ENCODE measurements at places on chromosomes 5 and 9. TPM values are rescaled to one million over a fixed set of nuclear protein-coding genes. Genes with fewer than 3 reads are reported as not detected.

GRCh38 chr5:124477062-124477461 lies 269.4 kb downstream of the ZNF608 start:
- DNase-seq: no peak

DNA sequence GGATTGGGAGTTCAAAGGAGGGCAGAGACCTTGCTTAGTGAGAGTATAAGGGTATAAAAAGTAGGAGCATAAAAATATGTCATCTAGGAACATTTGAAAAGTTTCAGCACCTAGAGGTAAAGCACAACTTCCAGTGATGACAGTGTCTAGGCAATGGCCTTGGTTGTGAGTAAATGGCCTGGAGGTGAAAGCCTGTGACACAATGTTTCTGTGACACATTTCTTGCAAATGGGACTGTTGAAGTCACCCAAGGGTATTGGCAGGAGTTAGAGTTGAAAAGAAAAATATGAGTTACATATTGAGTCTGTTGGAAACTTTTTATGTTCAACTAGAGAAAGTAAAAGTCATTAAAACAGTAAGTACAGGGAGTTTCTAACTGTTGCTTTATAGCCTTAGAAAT lies 14.8 kb downstream of the C5orf47 start:
- no peak for DNase-seq

ISOC1 gene
- total RNA-seq: 112 TPM

BTNL8 gene
- total RNA-seq: 0.58 TPM

CNTLN gene
- total RNA-seq: 3.5 TPM

GRCh38 chr5:84181093-84181492 lies 203.6 kb downstream of the EDIL3 start:
- DNase-seq: no peak

GRCh38 chr5:121009058-121009457 lies 545.0 kb downstream of the PRR16 start:
- DNase-seq: no peak

PCDHB3 gene
- 0.77 TPM for total RNA-seq

FGFR4 gene
- 0.93 TPM for total RNA-seq

DNA sequence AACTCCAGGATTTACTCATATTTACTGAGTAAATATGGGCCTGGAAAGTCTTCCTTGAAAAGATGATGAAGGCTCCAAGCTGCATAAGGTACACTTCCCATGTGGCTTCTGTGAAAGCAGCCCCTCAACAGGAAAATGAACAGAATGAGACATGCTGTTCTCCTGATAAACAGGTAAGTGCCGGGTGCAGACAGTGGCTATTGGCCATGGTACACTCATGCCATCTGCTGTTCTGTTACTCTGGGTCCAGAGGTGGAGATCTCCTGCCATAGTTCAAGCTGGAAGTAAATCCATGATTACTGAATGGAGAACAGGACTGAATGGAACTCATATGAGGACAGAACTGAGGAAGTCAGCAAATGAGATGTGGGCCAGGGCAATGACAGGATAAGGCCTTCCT lies 103.6 kb downstream of the SLIT3 start:
- DNase-seq: no peak

KCNIP1 gene
- total RNA-seq: 0.16 TPM

- no peak for DNase-seq
Observed at GRCh38 chr5:157196045-157196444, 15.4 kb downstream of the ITK start.

- peak; percentile 72 for DNase-seq
Observed at GRCh38 chr5:671459-672328, 21.5 kb downstream of the TPPP start.

ALDOB gene
- 0.41 TPM for total RNA-seq

- no peak for DNase-seq
Observed at GRCh38 chr5:17898766-17899165, 264.5 kb downstream of the TAF11L14 start.

STK32A gene
- 0.80 TPM for total RNA-seq

DNA sequence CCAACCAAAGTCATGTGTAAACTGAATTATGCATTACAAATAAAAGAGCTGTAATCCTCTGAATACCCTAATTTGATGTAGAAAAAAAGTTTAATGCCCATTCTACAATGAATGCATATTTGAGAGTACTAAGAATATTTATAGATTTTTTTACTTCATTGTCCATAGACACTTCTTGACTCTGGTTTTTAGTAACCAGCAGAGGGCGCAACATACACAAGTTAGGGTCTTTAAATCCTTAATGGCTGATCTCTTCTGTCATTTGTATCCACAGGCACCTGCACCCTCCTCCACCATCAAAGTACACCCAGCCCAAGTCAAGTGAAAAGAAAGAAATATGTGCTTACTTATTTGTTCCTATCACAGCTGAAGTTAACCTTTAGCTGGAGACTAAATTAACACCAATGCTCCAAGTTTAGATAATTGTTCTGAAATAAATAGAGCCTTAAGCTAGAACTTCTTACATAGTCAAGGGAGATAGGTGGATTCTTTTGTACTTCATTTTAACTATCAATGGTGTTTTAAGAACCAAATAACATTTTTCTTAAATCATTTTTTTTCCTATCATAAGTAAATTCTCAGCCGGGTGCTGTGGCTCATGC lies 524.2 kb upstream of the DAB2 start:
- DNase-seq: no peak

SLC6A3 gene
- not detected for total RNA-seq

- no peak for DNase-seq
Observed at GRCh38 chr9:97954550-97954989, 16.6 kb upstream of the HEMGN start.

All from left ventricle myocardium inferior (tissue), 1 donor.